ENCODE measurements at places on chromosomes 2 and 18.

DNA sequence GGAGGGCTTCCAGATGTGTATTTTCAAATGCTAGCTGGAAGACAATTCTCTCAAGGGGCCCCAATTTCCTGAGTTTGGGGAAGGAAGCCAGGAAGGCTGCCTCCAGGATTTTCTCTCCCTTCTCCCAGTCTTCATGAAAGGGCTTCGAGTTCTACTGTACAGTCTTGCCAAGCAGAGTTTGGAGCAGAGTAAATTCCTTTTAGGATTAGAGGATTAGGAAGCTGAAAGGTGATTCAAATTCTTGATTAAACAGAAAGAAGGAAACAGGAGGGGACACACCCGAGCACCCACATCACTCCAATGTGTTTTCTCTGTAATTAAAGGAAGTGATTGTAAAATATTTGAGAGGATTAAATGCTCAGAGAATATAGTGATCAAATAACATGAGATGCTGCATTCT lies 217.8 kb downstream of the SETBP1 start:
- no peak for DNase-seq
- peaks cover 6% of the 10 kb centered on the region for H3K4me1 ChIP-seq
- H3K27ac ChIP-seq = no peak overlapping the region
- H3K4me3 ChIP-seq = no peak overlapping the region
- no peaks in the 10 kb centered on the region for H3K27me3 ChIP-seq
- H3K36me3 ChIP-seq = no peaks in the 10 kb centered on the region

GRCh38 chr18:59649591-59649990 lies 47.6 kb downstream of the CCBE1 start:
- no peaks in the 10 kb centered on the region for H3K27me3 ChIP-seq
- H3K27ac ChIP-seq = no peak overlapping the region
- DNase-seq = no peak

DNA sequence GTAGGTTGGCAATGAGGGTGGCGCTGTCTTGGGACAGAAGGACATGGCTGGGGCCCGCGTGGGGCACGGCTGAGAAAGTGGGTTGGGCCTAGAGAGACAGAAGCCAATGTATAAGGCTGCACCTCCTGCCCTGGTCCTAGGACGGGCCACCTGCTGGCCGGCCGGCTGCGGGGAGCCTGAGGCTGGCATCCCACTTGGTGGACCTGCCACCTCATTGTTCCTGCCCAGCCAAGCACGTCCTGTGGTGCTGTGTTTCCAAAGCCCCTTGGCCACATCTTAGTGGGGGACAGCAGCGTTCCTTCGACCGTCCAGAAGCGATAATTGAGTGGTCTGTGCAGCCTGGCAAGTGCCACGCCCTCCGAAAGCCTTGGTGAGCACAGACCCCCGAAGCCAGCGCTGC lies 223.9 kb downstream of the LDLRAD4 start:
- H3K27me3 ChIP-seq = no peaks in the 10 kb centered on the region
- H3K36me3 ChIP-seq = no peaks in the 10 kb centered on the region

DNA sequence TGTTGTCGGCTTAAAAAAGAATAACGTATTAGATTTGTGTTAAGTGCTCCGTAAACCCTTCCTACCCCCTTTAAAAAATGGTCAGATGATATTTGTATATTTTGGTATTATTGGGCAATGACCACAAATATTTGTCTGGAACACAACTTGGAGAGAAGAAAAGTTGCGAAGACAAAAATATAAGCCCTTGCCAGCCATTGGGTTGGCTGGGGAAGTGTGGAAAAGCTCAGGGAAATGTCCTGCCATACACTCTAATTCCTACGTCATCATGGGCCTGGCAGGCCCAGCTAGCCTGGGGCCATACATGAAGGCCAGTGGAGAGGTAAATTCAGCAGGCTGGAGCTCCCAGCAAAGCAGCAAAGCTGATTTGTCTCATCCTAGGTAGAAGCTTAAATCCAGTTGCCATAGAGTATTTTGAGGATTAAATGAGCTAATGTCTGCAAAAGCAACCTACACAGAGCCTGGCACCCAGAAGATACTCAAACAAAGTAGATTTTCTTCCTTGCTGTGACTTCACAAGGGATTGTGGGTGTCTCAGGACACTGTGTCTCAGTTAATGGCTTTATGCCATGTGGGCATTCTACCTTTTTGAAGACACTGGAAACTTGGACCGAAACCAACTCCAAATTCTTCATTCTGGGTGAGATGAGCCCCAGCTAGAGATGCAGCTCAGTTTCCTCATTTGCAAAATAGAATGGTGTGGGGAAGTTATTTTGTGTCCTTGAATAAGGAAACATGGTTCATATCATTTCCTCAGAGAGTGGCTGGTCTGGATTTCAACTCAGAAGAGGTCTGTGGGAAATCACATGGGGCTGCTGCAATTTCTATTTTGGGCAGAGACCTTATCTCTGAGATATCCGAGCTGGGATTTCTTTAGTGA lies 87.9 kb upstream of the MAP4K3 start:
- H3K4me3 ChIP-seq = no peak overlapping the region
- H3K36me3 ChIP-seq = no peaks in the 10 kb centered on the region
- H3K4me1 ChIP-seq = peaks cover 30% of the 10 kb centered on the region
- no peak overlapping the region for H3K27ac ChIP-seq

GRCh38 chr18:9243029-9243428 lies 91.5 kb upstream of the TWSG1 start:
- DNase-seq = no peak
- no peak overlapping the region for H3K27ac ChIP-seq
- H3K27me3 ChIP-seq = no peaks in the 10 kb centered on the region
- H3K36me3 ChIP-seq = peaks cover 40% of the 10 kb centered on the region
- no peak overlapping the region for H3K4me3 ChIP-seq

- no peak for DNase-seq
- H3K4me1 ChIP-seq = no peaks in the 10 kb centered on the region
- H3K36me3 ChIP-seq = no peaks in the 10 kb centered on the region
- H3K4me3 ChIP-seq = no peak overlapping the region
- no peaks in the 10 kb centered on the region for H3K27me3 ChIP-seq
Measured at GRCh38 chr2:71951718-71952404, 195.8 kb downstream of the CYP26B1 start.

DNA sequence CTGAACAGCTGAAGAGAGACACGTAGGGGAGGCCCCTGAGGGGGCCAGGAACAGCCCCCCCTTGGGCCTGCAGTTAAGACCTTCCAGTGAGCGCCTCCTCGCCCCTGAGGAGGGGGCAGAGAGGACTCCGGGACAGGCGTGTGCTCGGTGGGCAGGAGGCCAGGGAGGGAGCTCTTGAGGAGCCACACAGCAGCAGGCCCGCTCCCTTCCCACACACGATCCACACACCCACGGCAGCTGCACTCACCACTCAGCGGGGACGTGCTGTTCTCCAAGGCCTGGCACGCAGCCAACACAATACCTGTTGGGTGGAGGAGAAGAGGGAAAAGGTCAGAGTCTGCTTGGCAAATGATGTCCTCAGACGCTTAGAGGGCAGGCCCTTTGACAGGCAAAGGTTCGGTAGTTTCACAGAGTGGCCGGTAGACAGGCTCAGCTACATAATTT lies 39.0 kb downstream of the TGFA start:
- no peak overlapping the region for H3K27ac ChIP-seq
- H3K27me3 ChIP-seq = no peaks in the 10 kb centered on the region
- no peaks in the 10 kb centered on the region for H3K36me3 ChIP-seq
- no peak for DNase-seq

DNA sequence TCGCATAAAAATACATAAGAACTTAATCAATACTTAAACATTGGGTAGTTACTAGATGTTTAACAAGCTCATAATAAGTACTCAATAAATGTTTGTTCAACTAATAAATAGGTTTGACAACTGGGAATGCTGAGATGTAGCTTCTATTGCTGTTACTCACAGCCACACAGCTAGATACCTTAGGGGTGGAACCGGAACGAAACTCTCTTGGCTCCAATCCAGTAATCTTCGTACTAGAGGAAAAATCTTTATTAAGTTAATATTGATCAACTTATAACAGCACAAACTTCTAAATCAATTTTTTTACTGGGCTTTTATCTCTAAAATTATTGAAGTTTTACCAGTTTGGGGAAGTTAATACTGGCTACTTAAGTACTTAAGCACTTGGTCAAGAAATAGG lies 247.8 kb downstream of the PAX3 start:
- no peaks in the 10 kb centered on the region for H3K27me3 ChIP-seq
- H3K36me3 ChIP-seq = no peaks in the 10 kb centered on the region
- DNase-seq = no peak
- H3K4me3 ChIP-seq = no peak overlapping the region
- H3K27ac ChIP-seq = no peak overlapping the region

GRCh38 chr2:111205774-111206173 lies 85.1 kb downstream of the BCL2L11 start:
- H3K4me3 ChIP-seq = no peak overlapping the region
- peaks cover 18% of the 10 kb centered on the region for H3K4me1 ChIP-seq
- H3K27ac ChIP-seq = no peak overlapping the region
- H3K27me3 ChIP-seq = no peaks in the 10 kb centered on the region
- no peak for DNase-seq

DNA sequence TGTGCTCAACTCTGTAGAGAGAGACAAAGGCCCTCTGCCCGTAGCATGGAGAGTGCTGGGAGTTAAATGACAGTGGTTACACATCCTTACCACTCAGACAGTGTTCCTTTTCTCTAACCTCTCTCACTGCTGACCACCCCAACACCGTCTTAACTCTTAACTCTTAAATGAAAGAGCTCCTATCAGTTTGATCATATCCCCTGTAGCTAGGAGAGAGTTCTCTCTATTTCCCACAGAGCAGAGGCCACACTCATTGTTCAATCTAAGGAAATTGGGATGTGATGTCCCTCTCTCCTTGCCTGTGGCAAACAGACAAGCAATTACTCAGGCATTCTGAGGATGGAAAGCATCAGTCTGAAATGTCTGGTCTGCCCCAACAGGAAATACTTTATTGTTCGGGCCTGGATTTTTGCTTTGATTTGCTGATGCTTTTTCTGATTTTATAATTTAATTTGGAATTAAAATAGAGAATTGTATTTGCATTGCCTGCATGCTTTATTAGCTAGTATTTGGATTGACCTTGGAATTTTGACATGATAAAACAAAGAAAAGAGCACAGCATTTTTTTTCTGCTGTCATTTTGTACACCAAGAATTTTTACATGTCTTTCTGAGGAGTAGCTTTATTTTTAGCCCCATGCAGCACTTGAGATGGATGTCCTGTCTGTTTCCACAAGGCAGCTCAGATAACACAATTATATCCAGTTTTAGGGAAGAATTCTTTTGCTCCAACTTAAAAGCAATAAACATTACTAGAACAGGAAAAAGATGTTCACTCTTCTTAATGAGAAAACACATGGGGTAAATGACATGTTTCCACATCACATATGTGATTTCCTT lies 27.7 kb upstream of the IER3IP1 start:
- DNase-seq = no peak
- H3K36me3 ChIP-seq = no peaks in the 10 kb centered on the region
- no peak overlapping the region for H3K4me3 ChIP-seq
- peaks cover under 1% of the 10 kb centered on the region for H3K27me3 ChIP-seq
